Daoy (cell line): ENCODE measurements at places on chromosomes 1 and 21.

DNA sequence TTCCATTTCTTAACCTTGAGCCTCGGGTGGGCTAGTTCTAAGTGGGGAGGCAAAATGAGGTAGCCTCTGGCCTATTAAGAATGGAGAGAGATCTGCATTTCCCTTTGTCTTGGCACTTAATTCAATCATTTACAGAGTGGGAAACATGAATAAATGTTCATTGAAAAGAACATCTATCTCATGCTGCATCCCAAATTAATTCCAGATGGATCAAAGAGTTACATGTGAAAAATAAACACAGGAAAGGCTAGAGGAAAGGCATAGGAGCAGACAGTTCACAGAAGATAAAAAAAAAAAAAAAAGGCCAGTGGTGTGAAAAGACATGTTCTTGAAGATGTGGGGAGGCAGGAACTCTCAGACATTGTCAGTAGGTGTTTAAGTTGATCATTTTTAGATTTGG, 35.7 kb upstream of the EPS8L3 start:
- DNase-seq = no peak

- no peak for DNase-seq
Measured at GRCh38 chr1:95496773-95497172, 262.8 kb downstream of the RWDD3 start.

GRCh38 chr1:150018165-150018564, 7.6 kb upstream of the OTUD7B start:
- DNase-seq = no peak

- DNase-seq = peak; percentile 49
Measured at GRCh38 chr1:109786531-109787021, 22.9 kb upstream of the EPS8L3 start.

- DNase-seq = no peak
Measured at GRCh38 chr21:23743821-23744220, 1863.5 kb downstream of the MRPL39 start.

DNA sequence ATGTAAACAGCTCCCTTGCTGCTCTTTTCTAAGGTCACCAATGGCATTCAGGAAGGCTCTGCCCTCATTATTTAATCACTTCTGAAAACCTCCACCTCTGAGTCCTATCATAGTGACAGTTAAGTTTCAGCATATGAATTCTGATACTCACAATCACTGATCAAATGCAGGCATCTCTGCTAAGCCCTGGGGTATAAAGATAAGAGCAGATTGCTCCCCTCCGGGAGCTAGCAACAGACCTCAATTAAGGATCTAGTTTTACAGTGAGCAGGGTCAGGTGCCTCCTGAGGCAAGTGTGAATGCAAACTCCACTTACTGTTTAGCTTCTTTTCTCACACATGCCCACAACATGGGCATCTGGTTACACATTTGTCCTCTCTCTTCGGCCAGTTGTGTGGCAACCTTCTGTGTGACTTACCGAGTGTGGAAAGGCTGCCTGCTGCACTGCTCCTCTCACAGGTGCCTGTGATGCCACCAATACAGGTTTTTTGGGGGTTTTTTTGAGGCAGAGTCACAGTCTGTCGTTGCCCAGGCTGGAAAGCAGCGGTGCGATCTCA, 15.0 kb downstream of the IL10RB start:
- no peak for DNase-seq

GRCh38 chr1:156108664-156109241, 5.8 kb upstream of the LMNA start:
- DNase-seq = no peak

- DNase-seq = peak; percentile 49
Measured at GRCh38 chr1:230772457-230773395, 25.5 kb downstream of the CAPN9 start.

DNA sequence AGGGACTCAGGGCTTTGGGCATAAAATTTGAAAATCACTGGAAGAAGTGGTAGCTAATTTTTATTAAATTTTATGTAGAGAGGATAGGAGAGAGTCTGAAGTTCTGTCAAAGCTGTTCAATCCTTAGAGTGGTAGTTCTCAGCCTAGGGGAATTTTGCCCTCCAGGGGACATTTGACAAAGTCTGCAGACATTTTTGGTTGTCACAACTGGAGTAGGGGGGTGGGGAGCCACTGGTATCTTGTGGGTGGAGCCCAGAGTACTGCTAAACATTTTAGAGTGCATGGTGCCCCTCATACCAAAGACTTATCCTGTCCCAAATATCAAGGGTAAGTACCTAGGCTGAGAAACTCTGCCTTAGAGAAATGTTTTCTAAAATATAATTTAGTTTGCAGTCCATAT, 30.2 kb downstream of the RASAL2 start:
- DNase-seq = no peak

GRCh38 chr1:113917400-113918082, 11.6 kb upstream of the HIPK1 start:
- DNase-seq = no peak

DNA sequence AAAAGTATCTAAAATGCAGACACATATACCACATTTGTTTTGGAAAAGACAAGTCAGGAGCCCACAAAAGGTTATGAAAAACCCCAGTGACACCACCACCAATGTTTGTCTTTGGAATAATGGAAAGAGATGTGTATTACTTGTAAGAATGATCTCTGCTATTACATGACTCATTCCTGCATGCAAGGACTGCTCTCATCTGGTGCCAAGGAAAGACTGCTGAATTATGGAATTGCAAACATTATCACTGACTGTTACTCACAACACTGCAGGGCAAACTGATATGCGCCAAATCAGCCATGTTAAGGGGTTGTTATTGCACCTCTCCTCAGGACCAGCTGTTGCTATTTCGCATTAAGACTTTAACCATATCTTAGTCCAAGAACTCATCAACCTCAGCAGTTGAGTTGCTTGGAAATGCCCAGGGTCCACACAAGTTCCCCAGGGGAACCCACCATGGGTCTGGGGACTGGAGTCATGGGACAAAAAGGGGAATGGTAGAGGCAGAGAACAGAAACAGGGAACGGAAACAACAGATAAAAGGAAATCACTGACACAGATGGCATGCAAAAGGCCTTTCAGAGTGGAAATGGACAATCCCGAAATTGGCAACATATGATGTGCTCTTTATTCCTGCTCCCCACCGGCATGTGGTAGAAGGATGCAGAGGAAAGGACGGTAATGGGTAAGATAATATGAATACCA, 34.4 kb downstream of the CAPZB start:
- peak; percentile 94 for DNase-seq

DNA sequence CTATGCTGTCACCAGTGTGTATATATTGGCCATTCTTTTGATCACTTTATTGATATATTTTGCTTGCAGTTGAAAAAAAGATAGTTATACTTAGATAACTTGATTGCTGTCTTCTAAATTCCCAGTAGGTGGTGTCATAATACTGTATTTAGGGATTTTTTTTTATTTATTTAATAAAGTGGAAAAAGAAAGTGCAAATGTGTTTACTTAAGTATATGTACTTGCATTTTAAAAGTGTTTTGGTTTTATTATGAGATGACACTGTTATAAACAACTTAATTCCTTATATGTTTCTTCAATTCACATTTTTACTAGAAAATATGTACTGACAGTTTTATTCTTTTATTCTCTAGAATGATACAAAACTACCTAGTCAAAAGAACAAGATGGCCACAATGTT, 164.8 kb downstream of the USP25 start:
- DNase-seq = no peak

GRCh38 chr1:206568256-206568655, 44.0 kb downstream of the EIF2D start:
- peak; percentile 63 for DNase-seq

GRCh38 chr1:169103480-169103893, 3.0 kb upstream of the ATP1B1 start:
- DNase-seq = no peak

DNA sequence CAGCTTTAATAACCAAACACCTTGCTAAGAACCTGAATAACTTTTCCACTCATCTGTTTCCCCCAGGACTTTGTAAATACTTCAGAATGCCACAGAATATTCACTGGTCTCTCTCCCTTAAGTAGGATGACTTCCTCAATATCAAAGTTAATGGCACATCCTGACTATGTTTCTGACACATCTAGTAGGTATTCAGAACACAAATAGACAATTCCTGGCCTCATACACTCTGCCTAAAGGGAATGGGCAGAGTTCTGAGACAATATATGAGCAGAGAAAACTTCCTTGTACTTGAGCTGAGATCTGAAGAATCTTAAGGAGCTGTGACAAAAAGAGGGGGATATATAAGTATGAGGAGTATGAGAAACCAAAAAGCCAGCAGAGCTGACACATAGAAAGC, 34.8 kb downstream of the ANKRD13C start:
- peak; percentile 43 for DNase-seq

DNA sequence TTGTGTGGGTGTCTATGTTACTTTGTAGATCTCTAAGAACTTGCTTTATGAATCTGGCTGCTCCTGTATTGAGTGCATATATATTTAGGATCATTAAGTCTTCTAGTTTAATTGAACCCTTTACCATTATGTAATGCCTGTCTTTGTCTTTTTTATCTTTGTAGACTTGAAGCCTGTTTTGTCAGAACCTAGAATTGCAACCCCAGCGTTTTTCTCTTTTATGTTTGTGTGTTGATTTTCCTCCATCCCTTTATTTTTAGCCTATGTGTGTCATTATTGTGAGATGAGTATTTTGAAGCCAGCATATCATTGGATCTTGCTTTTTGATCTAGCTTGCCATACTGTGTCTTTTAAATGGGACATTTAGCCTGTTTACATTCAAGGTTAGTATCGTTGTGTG, 573.2 kb downstream of the BRINP3 start:
- DNase-seq = no peak
